ENCODE measurements at places on chromosomes 11 and 22. TPM values are rescaled to one million over a fixed set of nuclear protein-coding genes. Genes with fewer than 3 reads are reported as not detected.

Gene BTG4
- total RNA-seq, result not detected

- no peak for DNase-seq
Observed at GRCh38 chr11:112241486-112241885, 15.3 kb downstream of the PTS start.

Gene DGAT2
- 0.55 TPM for total RNA-seq

Gene FXYD6
- total RNA-seq, result 1.9 TPM

Gene HORMAD2
- not detected for total RNA-seq

DNA sequence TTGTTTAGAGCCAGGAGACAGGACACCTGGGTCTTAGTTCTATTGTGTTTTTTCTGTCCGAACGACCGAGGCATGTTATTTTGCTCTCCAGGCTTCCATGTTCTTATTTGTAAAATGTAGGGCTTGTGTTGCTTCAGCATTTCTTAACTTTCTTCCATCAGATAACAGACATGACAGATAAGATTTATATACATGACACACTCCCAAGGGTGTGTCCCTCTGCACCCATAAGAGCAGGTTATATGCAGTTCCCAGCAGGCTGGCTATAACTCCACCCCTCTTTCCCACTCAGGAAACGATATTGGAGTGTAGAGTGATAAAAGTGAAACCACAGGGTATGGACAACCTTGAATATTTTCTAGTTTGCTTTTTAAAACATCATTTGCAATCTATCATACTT, 65.8 kb downstream of the APIP start:
- DNase-seq, result no peak

DNA sequence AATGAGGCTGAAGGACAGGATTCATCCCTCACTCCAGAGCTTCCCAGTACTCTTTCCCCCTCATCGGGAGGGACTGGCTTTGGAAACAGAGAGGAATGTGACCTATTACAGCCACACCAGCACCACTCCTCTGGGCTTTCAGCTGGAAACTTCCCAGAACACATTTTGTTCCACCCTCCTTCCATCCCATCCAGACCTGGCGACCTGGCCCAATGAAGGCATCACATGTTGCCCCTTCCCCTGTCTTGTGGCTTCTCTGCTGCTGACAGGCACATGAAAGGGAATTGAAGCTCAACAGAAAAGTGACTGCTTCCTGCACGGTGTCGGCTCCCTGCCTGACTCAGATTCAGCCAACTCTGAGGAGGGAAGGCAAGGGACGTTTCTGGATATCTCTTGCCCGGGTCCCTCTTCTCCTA, 19.1 kb downstream of the IRAG1 start:
- no peak for DNase-seq

DNA sequence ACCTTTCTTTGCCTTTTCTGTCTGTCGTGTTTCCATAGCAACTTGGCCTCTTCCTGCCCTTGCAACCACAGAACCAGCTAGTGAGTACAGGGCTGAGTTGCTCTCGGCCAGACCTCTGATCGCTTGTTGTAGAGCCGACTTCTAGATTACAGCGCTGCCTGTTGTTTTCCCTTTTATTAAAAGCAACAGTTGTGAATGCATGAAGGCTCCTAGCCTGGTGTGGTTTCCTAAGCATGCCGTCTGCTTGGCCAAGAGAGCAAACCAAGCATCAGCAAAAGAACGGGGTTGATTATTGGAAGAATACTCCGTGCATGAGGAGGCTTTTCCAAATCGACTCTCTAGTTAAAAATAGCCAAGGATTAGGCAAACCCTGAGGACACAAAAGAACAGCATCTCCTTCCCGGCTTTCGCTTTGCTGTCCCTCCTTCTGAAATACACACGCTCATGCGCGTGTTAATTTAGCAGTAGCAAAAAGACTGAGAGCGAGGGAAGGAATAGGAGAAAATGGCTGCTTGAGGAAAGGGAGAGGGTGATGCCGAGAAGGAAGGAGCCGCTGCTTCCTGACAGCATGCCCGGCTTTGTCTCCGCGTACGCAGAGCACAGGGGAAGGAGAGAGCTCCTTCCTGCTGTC, 71.5 kb upstream of the TTC12 start:
- DNase-seq, result no peak

DNA sequence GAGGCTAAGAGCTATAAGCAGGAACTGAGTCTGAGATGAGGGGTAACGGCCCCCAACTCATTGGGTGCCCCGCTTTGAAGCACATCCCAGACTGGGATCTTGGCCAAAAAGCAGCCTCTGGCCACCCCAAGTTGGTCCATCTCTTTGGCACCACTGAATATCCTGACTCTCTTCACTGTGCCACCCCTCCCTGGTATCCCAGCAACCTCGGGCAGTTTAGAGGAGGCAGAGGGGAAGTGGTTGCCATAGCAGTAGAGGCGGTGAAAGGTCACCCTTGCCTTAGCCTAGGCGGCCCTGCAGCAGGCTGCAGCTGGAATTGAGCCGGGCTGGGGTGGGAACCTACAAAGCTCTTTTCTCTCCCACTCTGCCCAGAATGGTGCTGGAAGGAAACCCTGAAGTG, 1.1 kb downstream of the PELI3 start:
- no peak for DNase-seq

DNA sequence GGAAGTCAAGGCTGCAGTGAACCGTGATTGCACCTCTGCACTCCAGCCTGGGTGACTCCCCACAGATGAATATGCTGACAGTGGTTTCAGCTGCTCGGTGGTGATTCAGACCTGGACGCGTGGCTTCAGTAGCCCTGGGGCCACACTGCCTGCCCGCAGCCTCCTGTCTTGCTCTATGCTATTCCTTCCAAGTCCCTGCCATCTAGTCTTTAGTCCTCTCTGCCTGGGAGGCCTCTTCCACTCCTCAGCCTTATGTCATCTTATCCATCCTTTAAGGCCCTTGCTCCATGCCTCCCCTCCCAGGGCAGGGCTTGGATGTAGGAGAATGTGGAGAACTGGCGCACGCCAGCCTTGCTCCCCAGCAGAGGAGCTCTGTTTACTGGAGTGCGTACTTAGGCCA, 23.0 kb downstream of the YDJC start:
- no peak for DNase-seq

- DNase-seq, result no peak
Observed at GRCh38 chr11:109138196-109138595, 283.8 kb upstream of the C11orf87 start.

Gene MAPK11
- total RNA-seq, result 29.4 TPM

- DNase-seq, result no peak
Observed at GRCh38 chr11:112306230-112306629, 45.6 kb upstream of the PLET1 start.

- DNase-seq, result no peak
Observed at GRCh38 chr22:28063656-28064055, 144.6 kb upstream of the PITPNB start.

Gene VPREB1
- not detected for total RNA-seq

GRCh38 chr11:126212089-126212660, 593 bp downstream of the FAM118B start:
- DNase-seq, result peak; percentile 18

GRCh38 chr11:130580891-130581492, 132.5 kb downstream of the ADAMTS15 start:
- peak; percentile 5 for DNase-seq

DNA sequence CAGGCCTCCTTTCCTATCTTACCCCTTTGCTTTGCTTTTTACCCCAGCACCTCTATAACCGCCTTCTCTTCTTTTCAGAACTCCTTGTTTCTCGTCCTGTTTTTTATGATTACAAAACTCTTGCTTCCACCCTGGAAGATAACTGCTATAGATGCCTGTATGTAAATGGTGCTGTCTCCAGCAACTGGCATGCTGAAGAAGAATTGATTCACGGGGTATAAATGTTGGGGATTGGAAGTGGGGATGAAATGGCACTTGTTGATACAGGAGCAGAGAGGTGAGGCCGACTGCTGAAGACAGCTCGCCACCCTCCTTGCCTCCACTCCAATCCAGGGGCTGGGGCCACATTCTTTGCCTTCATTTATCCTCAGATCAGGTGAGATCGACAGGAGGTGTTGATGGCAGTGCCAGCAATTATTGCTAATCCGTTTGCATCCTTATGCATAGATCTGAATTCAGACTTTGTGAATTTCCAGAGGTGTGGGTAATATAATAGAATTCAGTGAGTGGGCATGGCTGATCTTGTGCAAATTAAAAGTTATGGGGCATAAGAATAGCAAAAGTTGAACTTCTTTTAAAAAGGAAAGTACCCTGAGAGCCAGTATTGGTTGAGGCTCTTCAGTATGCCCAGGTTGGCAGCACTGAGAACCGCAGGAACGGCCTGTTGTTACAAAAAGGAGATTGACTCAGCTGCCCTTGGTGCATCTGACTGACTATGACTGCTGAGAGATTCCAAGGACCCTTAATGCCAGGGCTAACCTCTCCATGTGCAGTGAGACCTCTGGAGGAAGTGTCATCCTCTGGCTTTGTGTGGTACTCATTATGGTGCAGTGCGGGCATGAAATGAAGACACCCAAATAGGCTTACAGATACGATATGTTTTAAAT, 5.3 kb downstream of the NEAT1 start:
- DNase-seq, result peak; percentile 70

DNA sequence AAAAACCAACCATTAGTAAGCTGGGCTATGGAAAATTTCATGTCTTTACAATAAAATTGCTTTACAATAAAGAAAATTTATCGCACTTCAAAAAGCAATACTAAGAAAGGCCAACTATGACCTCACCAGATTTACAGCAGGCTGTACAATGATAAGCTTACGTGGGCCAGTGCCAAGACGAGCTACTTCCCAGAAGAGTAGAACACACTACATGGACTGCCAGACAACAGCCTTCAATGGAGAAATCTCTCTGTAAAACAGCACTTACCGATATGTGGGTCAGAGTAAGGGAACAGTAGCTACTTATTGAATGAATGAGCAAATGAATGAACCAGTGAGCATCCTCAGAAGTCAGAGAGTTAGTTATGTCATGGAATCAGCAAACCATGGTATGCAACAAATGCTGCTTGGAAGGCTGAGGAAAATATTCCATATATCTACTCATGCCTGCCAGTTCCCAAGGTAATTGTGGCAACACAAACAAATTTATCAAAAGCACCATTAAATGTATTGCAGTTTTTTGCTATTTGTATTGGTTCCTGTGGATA, 74.4 kb downstream of the SLC36A4 start:
- peak; percentile 46 for DNase-seq

Gene TPBGL
- not detected for total RNA-seq

Gene LDLRAD3
- 25.1 TPM for total RNA-seq

GRCh38 chr22:31210556-31211421, 1.3 kb upstream of the LIMK2 start:
- peak; percentile 68 for DNase-seq

DNA sequence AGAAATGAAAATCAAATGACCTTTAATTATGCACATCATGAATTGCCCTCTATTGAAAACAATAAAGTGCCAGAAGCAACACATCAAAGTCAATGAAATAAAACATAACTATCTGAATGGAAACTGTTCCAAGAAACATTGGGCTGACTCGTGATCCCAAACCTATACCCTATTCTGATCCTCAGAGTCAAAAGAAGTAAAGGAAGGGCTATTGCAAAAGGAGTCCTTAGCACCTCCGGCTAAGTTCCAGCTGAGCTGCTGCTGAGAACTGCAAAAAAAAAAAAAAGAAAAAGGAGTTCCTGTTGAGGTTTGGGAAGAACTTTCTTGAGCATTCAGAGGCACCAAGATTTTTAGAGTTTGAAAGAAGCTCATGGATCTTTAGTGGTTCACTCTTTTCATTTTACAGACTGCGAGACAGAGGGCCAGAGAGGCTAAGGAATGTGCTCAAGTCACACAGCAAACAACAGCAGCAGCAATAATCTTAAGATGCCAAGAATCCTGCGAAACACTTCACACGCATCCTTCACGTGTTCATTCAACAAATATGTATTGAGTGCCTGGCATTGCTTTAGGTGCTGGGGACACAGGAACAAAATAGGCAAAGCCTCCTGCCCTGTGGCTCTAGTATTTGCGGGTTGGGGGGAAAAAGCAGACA, 841 bp upstream of the TMPRSS13 start:
- DNase-seq, result no peak

- DNase-seq, result no peak
Observed at GRCh38 chr11:94563848-94564467, 3.2 kb upstream of the PIWIL4 start.

Gene RFPL2
- total RNA-seq, result not detected

- DNase-seq, result no peak
Observed at GRCh38 chr11:69535908-69536307, 54.4 kb downstream of the LINC01488 start.

DNA sequence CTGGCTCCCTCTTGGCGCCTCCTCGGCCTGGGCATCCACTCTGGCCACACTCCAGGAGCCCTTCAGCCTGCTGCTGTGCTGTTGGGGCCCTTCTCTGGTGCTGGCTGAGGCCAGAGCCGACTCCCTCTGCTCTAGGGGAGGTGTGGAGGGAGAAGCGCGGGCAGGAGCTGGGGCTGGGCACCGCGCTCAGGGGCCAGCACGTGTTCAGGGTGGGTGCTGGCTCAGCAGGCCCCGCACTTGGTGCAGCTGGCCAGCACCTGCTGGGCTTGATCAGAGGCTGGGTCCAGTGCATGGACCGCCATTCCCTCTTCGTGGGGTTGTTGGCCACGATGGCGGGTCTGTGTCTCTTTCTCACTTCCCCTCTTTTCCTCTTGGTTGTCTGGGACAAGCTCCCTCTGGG, 2381.0 kb downstream of the LRRC4C start:
- DNase-seq, result no peak

Gene RCOR2
- 0.13 TPM for total RNA-seq

- no peak for DNase-seq
Observed at GRCh38 chr11:35227576-35228327, 88.8 kb downstream of the CD44 start.

- no peak for DNase-seq
Observed at GRCh38 chr11:8168485-8169257, at the start of gene RIC3. Gene RIC3 (minus strand): TSS chr11:8169025. CDS start chr11:8168989, 36 bp downstream.

Gene CLMP
- 0.18 TPM for total RNA-seq

Gene ENTHD1
- total RNA-seq, result not detected

- no peak for DNase-seq
Observed at GRCh38 chr22:37054056-37054395, 2.5 kb downstream of the KCTD17 start.

GRCh38 chr22:18110194-18110953, at the start of gene TUBA8:
Gene TUBA8 (plus strand): TSS chr22:18110809. CDS start chr22:18110866, 57 bp downstream.
- peak; percentile 29 for DNase-seq

Gene DDTL
- not detected for total RNA-seq

GRCh38 chr11:33045551-33046255, 6.3 kb downstream of the TCP11L1 start:
- no peak for DNase-seq

Gene MAP6
- total RNA-seq, result not detected

GRCh38 chr11:128965485-128965884, 22.8 kb upstream of the TP53AIP1 start:
- DNase-seq, result peak; percentile 20

Gene ELMOD1
- 0.53 TPM for total RNA-seq

Gene SERGEF
- 16.7 TPM for total RNA-seq

DNA sequence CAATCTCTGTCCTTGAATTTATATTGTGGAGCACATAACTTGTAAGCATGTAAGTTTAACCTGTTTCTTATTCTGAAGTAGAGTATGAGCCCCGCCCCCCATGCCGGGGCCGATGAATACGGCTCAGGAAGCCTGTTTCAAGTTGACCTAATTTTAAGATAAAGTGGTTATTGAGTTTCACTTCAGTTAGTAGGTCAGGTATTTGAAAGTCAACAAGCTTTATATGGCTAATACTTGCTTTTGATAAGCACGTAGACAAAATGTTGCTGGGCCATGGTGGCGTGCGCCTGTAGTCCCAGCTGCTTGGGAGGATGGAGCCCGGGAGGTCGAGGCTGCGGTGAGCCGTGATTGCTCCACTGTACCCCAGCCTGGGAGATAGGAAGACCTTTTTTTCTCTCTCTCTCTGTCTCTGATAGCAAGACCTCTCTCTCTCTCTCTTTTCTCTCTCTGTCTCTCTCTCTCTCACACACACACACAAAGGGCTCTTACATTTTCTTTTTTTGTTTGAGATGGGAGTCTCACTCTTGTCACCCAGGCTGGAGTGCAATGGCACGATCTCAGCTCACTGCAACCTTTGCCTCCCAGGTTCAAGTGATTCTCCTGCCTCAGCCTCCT, 14.4 kb downstream of the YWHAH start:
- DNase-seq, result no peak
